ENCODE measurements at places on chromosomes 11 and 22.

DNA sequence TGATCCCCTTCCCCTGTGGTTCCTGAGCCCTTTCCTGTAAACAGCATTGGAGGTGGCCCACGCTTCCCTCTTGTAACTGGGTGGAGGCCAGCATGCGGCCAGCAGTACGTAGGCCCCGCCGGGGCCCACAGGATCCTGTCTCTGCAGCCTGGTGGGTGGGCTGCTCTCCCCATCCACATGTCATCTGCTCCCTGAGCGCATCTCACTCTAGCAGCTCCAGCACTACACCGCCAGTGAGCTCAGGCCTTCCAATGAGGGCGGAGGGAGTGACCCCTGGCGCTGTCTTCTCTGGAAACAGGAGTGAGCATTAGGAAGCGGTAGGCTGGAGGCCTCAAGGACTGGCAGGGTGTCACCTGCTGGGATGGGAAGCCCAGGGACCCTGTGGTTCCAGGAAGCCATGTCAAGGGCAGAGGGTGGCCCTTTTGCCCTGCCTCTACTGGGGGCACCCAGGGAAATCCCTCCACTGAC, 363.9 kb downstream of the TBC1D22A start:
- DNase-seq: no peak

DNA sequence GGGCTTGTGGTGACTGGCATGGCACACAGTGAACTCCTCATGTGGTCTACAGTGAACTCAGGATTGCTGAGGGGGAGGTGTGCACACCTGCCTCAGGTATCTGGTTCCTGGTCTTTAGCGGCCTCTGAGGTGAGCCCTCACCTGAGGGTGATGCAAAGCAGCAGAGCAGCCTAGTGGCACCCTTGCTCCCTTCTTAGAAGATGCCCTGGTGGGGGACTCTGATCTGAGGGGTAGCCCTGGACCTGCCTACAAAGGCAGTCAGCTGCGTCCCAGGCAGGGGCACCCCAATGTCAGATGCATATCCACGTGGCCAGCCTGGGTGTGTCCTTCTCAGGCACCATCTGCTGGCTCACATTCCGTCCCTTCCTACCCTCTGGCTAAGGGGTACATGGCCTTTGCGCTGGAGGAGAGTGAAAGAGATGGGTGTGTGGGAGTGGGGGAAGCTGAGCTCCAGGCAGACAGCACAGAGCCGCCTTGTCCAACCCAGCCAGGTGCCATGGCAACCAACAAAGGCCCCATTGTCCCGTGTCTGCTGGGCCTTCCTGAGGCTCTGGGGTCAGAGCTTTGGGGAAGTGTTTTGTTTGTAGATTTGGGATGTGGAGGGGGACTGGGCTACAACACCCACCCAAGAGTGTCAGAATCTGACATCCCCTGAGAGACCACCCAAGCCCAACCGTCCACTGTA, 5.8 kb downstream of the PLEKHB1 start:
- peak; percentile 96 for DNase-seq

GRCh38 chr22:30824096-30824495, 129.4 kb downstream of the OSBP2 start:
- no peak for DNase-seq

- no peak for DNase-seq
Observed at GRCh38 chr11:24093375-24093774, 403.5 kb upstream of the LUZP2 start.

DNA sequence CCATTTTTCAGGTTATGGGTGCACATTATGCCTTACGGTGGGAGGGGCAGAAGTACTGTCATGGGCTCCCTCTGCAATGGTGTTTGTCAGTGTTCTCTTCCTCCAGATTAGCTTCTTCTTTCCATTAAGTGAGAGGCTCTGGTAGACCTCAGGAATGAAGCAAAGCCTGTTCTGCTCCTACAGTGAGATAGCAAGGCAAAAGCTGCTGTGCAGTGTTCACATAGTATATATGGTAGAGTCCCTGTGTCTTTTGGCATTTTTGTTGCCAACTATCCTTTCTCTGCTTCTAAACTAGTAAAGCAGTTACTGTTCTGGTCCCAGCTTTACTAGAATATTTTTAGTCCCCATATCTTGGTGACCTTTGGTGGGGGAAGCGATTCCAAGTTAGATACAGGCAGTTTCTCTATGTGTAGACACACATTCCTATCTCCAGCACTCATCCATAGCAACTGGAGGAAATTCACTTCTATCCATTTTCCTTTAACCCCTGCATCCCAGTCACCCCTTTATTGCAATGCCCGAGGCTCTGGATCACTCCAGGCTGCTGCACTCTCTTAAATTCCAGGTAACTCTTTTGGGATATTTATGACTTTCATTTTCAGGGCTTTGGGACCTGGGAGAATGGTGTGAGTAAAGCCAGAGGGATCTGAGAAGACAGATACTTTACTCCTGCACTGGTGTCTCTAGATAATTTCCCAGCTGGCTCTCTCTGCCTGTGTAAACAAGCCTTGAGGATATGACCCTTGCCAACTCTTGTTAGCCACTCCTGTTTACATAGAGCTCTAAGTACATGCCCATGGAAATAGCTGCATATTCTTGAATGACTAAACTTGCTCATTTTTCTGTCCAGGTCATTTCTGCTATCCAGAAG, 3.9 kb upstream of the TRIM34 start:
- DNase-seq: no peak

DNA sequence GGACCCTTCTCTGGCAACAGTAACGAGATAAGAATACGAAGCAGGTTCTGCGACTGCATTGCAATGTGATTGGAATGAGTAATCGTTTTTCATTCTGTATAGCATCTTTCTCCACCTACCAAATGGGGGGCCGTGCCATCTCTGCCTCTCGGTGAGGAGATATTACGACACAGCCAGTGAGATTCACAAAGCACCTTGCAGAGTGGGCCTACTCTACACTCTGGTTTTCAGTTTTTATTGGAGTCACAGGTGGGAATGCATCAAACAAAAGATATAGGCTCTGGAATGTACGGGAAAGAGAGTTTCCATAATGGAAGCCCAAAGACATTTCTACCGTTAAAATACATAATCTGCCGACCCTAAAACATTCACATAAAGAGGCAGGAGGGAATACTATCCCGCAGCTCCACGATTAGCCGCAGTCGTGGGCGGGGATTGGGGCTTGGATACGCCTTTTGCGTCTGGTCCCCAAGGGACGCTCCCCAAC, 423 bp upstream of the RTN3 start:
- peak; percentile 43 for DNase-seq

GRCh38 chr11:42772886-42773285, 538.9 kb upstream of the API5 start:
- no peak for DNase-seq

Measured in head of caudate nucleus (tissue), 42 donors.